A549 treated with GW870086 at 1 μM for 4 hours (cell line): ENCODE measurements at places on chromosomes 1 and 21. TPM values are rescaled to one million over a fixed set of nuclear protein-coding genes. Genes with fewer than 3 reads are reported as not detected.

The VN1R5 gene
- not detected in 5 replicates for total RNA-seq

The PDZK1 gene
- total RNA-seq = 0.79 to 1.5 TPM (median 1.0 TPM) in 5 replicates

The CELA3A gene
- not detected in 5 replicates for total RNA-seq

The IGSF5 gene
- total RNA-seq = not detected in 5 replicates

The WNT9A gene
- 6.1 to 8.5 TPM (median 7.8 TPM) in 5 replicates for total RNA-seq

The KRTAP21-2 gene
- not detected in 5 replicates for total RNA-seq

The MTF2 gene
- 10.4 to 13.2 TPM (median 12.5 TPM) in 5 replicates for total RNA-seq

The OR2AK2 gene
- not detected in 5 replicates for total RNA-seq

The G0S2 gene
- 3.0 to 4.7 TPM (median 3.4 TPM) in 5 replicates for total RNA-seq

The MROH7 gene
- total RNA-seq = not detected in 5 replicates

The LENEP gene
- total RNA-seq = 0.23 TPM in 1 of 5 replicates, not detected in the others

The RSRP1 gene
- 15.5 to 22.9 TPM (median 21.0 TPM) in 5 replicates for total RNA-seq

The AADACL4 gene
- not detected in 5 replicates for total RNA-seq

The OR2L13 gene
- total RNA-seq = not detected in 5 replicates

The IGSF3 gene
- 14.4 to 21.3 TPM (median 19.2 TPM) in 5 replicates for total RNA-seq

The KDM5B gene
- 13.0 to 17.3 TPM (median 15.6 TPM) in 5 replicates for total RNA-seq

The CRNN gene
- not detected in 5 replicates for total RNA-seq

The PPP1R12B gene
- total RNA-seq = 1.1 to 2.9 TPM (median 2.3 TPM) in 5 replicates

The RABIF gene
- 14.1 to 15.0 TPM (median 14.7 TPM) in 5 replicates for total RNA-seq

The MMEL1 gene
- total RNA-seq = not detected in 5 replicates

The SYNJ1 gene
- 1.8 to 2.8 TPM (median 2.4 TPM) in 5 replicates for total RNA-seq

The LCE3D gene
- 1.6 to 2.7 TPM (median 2.4 TPM) in 5 replicates for total RNA-seq

The ATP1A2 gene
- 0.03 to 0.18 TPM (median 0.06 TPM) in 4 of 5 replicates, not detected in the other for total RNA-seq

The GUCA2B gene
- total RNA-seq = not detected in 5 replicates

The ARHGEF16 gene
- 4.8 to 5.8 TPM (median 5.0 TPM) in 5 replicates for total RNA-seq

The SLC41A1 gene
- 17.6 to 23.4 TPM (median 22.3 TPM) in 5 replicates for total RNA-seq

The PLXNA2 gene
- total RNA-seq = 2.0 to 2.6 TPM (median 2.2 TPM) in 5 replicates

The UBIAD1 gene
- 14.5 to 16.6 TPM (median 15.8 TPM) in 5 replicates for total RNA-seq

The LCE1A gene
- total RNA-seq = not detected in 5 replicates
